Tibial artery (tissue), 4 donors: ENCODE measurements at places on chromosomes 1 and 21.

GRCh38 chr1:182315167-182315556 lies 76.4 kb downstream of the GLUL start:
- no peak for DNase-seq

- DNase-seq, result peak; percentile 86
These were observed 301.7 kb upstream of the VAMP3 start for GRCh38 chr1:7469255-7469938.

GRCh38 chr1:158011714-158012113 lies 18.3 kb downstream of the KIRREL1 start:
- DNase-seq, result no peak

DNA sequence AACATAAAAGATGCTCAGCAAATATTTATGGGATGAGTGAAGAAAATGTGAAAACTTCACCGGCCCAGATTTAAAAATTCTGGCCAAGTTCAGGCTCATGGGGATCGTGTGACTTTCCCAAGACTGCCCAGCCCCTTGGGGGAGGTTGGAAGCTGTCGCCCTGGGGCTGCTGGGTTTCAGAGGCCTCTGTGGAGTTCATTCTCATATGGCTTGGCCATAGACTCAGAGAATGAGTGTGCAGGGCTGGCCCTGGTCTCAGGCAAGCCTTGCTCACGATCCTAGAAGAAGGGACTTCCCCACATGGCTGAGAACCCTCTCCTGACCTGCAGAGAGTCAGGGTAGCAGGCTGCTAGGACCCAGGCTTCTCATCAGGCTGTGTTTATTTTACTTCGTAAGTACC lies 24.6 kb downstream of the PADI2 start:
- no peak for DNase-seq

- DNase-seq, result no peak
These were observed 42.6 kb downstream of the EYA3 start for GRCh38 chr1:28045777-28046176.

GRCh38 chr21:23886828-23887724 lies 1720.2 kb downstream of the MRPL39 start:
- no peak for DNase-seq

DNA sequence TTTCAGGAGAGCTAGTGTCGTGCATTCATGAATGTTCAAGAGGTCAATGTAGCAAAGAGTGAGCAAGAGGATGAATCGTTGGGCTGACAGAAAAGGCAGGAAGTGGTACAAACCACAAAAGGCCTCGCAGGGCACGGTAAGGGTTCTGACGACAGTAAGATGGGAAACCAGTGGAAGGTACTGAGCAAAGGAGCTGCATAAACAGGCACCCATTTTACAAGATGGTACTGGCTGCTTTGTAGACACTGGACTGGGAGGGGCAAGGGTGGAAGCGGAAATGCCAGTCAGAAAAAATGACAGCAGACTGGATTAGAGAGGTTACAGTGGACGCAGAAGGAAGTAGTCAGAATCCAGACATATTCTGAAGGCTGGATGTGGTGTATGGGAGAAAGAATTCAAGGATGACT lies 123.5 kb downstream of the PTPN14 start:
- DNase-seq, result no peak

GRCh38 chr1:76186554-76187170 lies 112.1 kb downstream of the ST6GALNAC3 start:
- no peak for DNase-seq

DNA sequence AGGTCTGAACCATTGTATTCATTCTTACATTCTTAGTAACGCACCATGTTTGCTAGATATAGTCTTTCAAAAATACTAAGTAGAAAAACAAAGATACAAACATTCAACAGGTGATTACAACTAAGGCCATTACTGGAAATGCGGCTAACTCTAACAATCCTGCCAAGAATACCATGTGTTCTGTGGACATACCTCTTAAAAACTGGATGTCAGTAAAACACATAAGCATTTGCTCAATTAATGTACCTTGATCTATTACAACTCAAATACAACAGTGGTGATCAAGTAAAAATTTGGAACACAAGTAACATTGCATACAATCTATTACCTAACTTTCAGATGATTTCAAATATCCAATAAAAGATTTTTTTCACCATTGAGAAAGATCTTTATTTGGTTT lies 15.4 kb downstream of the ANGPTL3 start:
- DNase-seq, result no peak

DNA sequence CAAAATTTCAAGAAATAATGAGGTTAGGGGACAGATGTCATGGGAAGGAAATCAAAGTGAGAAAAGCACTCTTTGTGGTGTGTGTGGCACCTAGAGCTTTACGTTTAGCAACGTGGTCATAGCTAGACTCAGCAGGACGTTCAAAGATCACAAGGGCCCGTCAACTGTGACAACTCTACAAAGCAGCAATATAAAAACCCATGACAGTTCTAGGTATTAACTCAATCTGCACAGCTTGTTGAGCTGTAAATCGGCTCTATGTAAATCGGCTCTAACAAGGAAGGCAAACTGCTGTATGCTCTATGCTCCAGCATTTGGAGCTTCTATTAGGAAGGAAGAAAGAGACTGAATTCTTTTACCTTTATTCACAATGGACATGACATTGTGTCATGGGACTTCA lies 64.8 kb downstream of the TP53BP2 start:
- no peak for DNase-seq

DNA sequence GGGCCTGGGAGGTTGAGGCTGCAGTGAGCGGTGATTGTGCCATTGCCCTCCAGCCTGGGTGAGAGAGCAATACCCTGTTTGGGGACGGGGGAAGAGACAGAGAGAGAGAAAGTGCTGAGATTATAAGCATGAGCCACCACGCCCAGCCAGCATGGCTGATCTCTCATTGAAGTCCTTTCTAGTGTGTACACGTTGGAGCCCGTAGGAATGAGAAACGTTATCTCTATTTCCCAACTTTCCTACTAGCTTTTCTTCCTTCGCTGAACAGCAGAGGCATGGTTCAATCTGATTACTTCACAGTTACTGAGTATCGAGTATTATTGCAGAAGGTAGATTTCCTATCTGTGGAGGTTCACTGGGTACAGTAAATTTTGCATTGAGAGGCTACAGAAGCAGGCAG lies 4.5 kb downstream of the PEX14 start:
- DNase-seq, result no peak

GRCh38 chr21:42523211-42523610 lies 9.6 kb downstream of the SLC37A1 start:
- peak; percentile 44 for DNase-seq

GRCh38 chr21:37551331-37551992 lies 184.9 kb downstream of the DYRK1A start:
- no peak for DNase-seq

DNA sequence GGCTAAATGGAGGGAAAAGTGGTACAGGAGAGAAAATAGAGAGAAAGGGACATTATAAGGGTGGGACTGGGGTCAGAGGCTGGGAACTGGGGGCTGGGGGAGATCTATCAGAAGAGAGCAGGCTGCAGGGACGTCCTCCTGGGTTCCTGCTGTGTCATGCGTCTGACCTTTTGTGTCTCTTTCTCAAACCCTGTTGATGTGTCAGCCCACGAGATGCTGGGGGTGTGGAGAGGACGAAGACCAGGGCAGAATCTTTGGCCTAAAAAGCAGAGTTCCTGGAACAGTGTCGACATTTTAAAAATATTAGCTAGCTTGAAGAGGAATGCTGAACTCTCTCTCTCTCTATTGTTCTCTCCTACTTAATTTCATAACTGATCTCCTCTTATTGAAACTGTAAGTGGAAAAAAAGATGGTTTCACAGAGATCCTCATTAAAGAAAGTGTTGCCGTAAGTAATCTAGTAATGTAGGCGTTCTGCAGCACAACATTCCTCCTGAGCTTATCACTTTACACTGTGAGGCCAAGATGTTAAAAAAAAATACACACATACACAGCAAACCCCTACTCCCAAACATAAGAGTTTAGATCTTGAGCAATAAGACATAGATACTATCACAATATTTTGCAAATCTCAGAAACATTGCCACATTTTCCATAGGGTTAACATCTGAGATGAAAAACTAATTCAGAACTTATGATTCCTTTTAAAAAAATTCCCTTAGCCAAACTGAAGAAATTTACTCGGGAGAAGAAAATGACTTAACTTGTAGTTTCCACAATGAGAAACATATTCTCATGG lies 52.6 kb downstream of the RUNX1 start:
- DNase-seq, result peak; percentile 74

- no peak for DNase-seq
These were observed 2.8 kb downstream of the LAPTM5 start for GRCh38 chr1:30754684-30755171.

DNA sequence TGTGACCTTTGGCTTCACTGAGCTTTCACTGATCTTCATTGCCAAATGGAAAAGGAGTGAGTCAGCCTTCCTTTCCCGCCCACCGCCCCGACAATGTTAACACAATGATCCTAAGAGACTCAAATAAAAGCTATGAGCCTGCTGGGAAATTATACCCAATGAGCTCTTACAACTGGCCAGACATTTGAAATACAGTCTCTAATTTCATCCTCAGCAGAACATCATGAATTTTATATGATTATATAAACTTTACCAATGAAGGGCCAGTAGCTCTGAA lies 252.5 kb downstream of the SIPA1L2 start:
- DNase-seq, result no peak

- DNase-seq, result no peak
These were observed 71.0 kb downstream of the EBNA1BP2 start for GRCh38 chr1:43101061-43101460.

DNA sequence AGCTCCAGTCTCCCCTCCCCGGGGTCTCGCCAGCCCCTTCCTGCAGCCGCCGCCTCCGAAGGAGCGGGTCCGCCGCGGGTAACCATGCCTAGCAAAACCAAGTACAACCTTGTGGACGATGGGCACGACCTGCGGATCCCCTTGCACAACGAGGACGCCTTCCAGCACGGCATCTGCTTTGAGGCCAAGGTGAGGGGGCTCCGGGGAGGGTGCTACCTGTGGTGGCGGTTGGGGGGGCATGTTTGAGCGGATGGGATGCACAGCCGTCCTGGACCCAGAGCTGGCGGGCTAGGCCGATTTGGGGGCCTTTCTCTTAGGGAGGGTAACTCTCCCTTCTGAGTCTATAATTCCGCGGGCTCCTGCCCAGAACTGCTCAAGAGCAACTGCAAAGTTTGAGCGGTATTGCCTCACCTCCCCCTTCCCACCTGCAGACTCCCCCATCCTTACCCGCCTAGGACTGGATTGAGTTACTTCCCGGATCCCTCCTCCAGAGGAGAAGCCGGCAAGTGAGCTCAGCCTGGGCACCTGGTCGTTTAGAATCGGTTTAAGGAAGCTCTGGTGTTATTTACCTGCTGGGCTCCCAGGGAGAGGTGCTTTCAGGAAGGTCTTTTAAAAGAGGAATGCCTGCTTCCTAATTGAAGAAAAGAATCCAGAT lies 730 bp downstream of the NOS1AP start:
- no peak for DNase-seq

DNA sequence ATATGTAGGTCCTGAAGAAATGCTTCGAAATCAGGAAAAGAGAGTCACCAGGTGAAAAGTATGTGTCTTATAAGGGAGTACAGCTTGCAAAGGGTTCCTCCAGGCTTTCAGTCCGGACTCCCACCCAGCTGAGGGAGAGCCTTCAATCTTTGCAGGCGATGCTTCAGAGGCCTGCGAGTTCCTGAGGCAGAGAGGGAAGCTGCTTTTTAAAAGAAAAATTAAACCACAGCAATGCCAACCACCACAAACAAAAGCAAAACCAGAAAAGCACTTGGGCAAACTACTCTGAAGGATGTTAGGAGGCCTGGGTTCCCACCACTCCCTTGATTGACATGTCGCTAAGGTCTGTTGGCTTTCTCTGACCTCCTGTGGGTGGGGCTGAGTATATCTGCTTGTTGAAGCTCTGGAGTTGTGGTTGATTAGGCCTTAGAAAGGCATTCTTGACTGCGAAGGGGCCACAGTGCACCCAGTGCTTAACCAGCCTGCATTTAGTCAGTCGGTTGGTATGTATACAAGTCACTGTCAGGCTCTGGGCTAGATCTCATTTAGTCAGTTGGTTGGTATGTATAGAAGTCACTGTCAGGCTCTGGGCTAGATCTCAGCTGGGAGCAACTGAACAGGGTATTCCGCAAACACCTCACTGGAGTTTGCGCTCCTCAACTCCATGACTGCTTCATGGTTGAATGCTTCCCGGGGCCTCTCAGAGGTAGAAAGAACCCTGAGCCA lies 1.2 kb downstream of the NIPAL3 start:
- no peak for DNase-seq

DNA sequence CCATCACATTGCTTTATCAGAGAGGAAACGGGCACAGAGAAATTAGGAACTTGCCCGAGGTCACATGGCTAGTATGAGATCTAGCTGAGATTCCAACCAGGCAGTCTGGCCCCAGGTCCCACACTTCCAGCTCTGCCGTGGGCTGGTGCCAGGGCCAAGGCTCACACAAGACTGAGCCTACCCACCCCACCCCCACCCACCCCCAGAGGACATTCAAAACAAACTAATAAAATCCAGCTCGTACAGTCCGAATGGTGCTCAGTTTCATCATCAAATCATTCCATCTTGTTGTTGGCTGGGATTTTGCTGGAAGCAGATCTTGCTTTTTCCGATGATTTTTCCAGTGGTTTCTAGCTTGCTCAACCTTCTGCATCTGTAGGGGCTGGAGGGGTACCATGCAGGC lies 27.9 kb downstream of the MATN1 start:
- DNase-seq, result peak; percentile 86

DNA sequence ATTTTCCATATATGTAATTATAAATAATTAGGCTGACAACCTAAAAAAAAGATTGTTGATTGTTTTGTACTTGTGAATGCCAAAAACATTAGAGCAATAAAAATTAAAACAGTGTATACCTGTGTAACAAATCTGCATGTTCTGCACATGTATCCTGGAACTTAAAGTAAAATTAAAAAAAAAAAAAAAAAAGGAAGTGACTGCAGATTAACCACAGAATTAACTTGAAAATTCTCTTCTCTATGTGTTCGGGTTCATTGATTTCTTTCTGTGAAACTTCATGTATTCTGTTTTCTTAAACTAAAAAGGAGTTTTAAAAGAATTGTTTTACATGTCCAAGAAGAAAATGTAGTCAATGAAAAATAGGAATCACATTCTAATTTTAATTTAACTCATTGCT lies 95.7 kb downstream of the FASLG start:
- no peak for DNase-seq
